Muscle of leg (tissue), 16 donors: ENCODE measurements at places on chromosomes 3 and 15. TPM values are rescaled to one million over a fixed set of nuclear protein-coding genes. Genes with fewer than 3 reads are reported as not detected.

GRCh38 chr15:31385736-31386135, 59.1 kb downstream of the KLF13 start:
- H3K4me1 ChIP-seq = peaks cover 6% of the 10 kb centered on the region
- DNase-seq = no peak
- H3K27ac ChIP-seq = no peak overlapping the region
- no peak overlapping the region for H3K4me3 ChIP-seq
- peaks cover 8% of the 10 kb centered on the region for H3K36me3 ChIP-seq
- H3K27me3 ChIP-seq = peaks cover 3% of the 10 kb centered on the region

DNA sequence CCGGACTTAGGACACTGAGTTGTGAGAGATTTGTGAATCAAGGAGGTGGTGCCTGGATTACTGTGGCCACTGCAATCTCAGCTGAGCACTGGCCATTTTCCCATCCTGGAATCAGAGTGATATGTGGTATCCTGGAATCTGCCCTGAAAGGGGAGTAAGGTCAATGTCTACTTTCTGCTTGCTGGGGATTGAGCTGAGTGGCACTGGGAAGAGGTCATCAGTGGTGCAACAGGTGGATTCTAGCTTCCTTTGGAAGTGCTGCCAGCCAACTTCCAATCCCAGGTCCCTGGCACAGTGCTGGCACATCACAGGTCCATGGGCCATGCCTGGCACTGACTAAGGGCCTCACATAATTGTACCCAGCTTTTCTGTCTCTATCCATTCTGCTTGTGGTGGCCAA, 20.6 kb upstream of the TSEN2 start:
- DNase-seq = no peak
- H3K4me3 ChIP-seq = no peak overlapping the region
- no peaks in the 10 kb centered on the region for H3K36me3 ChIP-seq
- no peak overlapping the region for H3K27ac ChIP-seq
- no peaks in the 10 kb centered on the region for H3K27me3 ChIP-seq
- H3K4me1 ChIP-seq = peaks cover 8% of the 10 kb centered on the region

DNA sequence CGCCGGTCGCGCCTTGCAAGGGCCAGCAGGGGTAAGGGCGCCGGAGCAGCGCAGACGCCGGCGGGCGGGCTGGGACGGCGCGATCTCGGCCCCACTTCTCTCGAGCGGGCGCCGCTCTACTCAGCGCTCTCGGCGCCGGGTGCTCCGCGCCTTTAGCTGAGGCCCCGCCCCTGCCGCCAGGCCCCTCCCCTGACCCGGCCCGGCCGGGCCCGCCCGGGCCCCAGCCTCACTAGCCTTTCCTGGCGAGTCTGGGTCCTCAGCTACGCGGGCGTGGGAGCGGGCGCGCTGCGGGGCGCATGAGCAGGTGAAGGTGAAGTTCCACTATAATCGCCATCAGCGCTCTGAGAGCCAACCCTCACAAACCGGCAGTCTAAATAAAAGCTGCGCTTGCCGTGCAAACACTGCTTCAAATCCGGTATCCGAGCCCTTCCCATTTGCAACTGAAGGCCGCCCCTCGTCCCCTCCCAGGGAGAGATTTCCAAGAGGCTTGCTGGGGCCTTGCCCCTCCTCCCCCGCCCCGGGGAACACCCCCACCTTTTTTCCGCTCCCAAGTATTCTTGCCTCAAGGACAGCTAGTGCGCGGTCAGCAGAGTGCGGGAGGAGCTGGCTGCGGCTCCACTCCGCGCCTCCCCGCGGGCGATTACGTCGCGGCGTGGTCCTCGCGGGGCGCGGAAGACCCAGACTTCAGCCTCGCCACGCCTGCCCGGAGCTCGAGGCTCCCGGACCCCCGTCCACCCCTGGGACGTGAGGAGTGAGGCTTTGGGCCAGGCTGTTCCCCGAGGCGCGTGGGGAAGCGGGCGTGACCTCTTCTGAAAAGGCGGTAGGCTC, at the start of gene RPP25:
Gene RPP25 (minus strand): TSS at position 125 of the 828 bp plus-strand sequence. CDS start 189 bp downstream, outside the sequence.
- peak within 1 kb of the TSS; percentile 50 for H3K4me3 ChIP-seq
- H3K36me3 ChIP-seq = no peaks in the 10 kb centered on the region
- peaks cover 32% of the 10 kb centered on the region for H3K4me1 ChIP-seq
- H3K27ac ChIP-seq = no peak within 1 kb of the TSS

GRCh38 chr15:68404056-68404798, 27.7 kb downstream of the ITGA11 start:
- no peak overlapping the region for H3K27ac ChIP-seq
- no peak overlapping the region for H3K4me3 ChIP-seq
- no peak for DNase-seq
- H3K4me1 ChIP-seq = no peaks in the 10 kb centered on the region

GRCh38 chr15:70427167-70428120, 329.7 kb upstream of the TLE3 start:
- H3K27me3 ChIP-seq = peaks cover 13% of the 10 kb centered on the region
- H3K36me3 ChIP-seq = no peaks in the 10 kb centered on the region
- DNase-seq = no peak
- H3K4me1 ChIP-seq = no peaks in the 10 kb centered on the region
- H3K4me3 ChIP-seq = no peak overlapping the region

GRCh38 chr3:73605412-73605811, 19.3 kb downstream of the PDZRN3 start:
- peak; percentile 88 for DNase-seq
- H3K27me3 ChIP-seq = no peaks in the 10 kb centered on the region
- H3K27ac ChIP-seq = peak overlapping the region; percentile 23
- peaks cover 39% of the 10 kb centered on the region for H3K4me1 ChIP-seq
- H3K36me3 ChIP-seq = peaks cover 9% of the 10 kb centered on the region

DNA sequence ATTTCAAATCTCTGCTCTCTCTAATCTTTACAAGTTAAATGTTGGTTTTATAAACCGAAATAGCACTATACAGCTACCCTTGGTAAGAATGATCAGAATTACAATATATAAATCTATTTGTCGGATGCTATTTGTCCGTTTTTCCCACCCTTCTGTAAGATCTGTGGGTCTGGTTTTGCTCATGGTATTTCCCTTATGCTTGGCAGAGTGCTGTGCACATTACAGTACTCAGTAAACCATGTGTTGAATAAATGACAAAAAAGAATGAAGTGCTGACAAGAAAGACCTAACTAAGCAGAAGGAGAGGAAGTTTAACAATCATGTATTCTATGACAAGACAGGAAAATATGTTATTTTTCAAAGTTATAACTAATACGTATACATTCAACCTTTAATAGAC, 827.2 kb downstream of the ROBO1 start:
- H3K27me3 ChIP-seq = no peaks in the 10 kb centered on the region
- no peak for DNase-seq
- H3K36me3 ChIP-seq = peaks cover 4% of the 10 kb centered on the region
- H3K27ac ChIP-seq = no peak overlapping the region
- no peaks in the 10 kb centered on the region for H3K4me1 ChIP-seq

GRCh38 chr15:73854265-73854664, 19.1 kb upstream of the TBC1D21 start:
- H3K4me1 ChIP-seq = no peaks in the 10 kb centered on the region
- no peak overlapping the region for H3K4me3 ChIP-seq
- no peaks in the 10 kb centered on the region for H3K36me3 ChIP-seq
- H3K27me3 ChIP-seq = peaks cover 20% of the 10 kb centered on the region

GRCh38 chr15:71687902-71688508, 122.3 kb upstream of the NR2E3 start:
- no peaks in the 10 kb centered on the region for H3K36me3 ChIP-seq
- H3K4me1 ChIP-seq = peaks cover 11% of the 10 kb centered on the region
- no peaks in the 10 kb centered on the region for H3K27me3 ChIP-seq
- peak; percentile 85 for DNase-seq
- no peak overlapping the region for H3K4me3 ChIP-seq

- H3K27ac ChIP-seq = no peak overlapping the region
- H3K36me3 ChIP-seq = no peaks in the 10 kb centered on the region
- H3K4me3 ChIP-seq = no peak overlapping the region
- no peaks in the 10 kb centered on the region for H3K4me1 ChIP-seq
- no peak for DNase-seq
- no peaks in the 10 kb centered on the region for H3K27me3 ChIP-seq
Observed at GRCh38 chr3:124168271-124168670, 176.3 kb upstream of the ROPN1 start.

Gene AMIGO3
- 1.2 TPM for total RNA-seq

Gene ZMYND10
- 0.49 TPM for total RNA-seq

Gene SLC30A4
- total RNA-seq = 5.9 TPM
